Fibroblast of pulmonary artery (primary cell): ENCODE measurements at places on chromosomes 2 and 18.

DNA sequence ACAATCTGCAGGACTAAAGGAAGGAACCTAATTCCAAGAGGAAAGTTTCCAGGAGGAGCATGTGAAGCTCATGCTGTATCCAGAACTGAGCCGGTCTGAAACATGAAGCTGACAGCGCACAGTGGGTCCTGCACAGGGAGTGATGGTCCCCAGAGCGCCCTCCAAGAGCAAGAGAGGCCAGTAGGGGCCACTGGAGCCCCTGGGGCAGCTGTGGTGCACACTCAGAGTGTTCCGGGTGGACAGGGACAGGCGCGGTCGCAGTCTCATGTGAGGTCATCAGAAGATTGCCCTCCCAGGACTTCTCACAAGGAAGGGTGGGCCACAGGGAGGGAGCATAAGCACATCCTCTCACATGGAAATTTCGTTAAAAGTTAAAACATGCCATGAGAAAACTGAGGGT, 355.9 kb downstream of the EIPR1 start:
- no peak for DNase-seq

- DNase-seq = peak; percentile 16
Observed at GRCh38 chr2:188410504-188411235, 119.0 kb downstream of the GULP1 start.

- peak; percentile 97 for DNase-seq
Observed at GRCh38 chr18:56085551-56085950, 497.6 kb upstream of the TCF4 start.

DNA sequence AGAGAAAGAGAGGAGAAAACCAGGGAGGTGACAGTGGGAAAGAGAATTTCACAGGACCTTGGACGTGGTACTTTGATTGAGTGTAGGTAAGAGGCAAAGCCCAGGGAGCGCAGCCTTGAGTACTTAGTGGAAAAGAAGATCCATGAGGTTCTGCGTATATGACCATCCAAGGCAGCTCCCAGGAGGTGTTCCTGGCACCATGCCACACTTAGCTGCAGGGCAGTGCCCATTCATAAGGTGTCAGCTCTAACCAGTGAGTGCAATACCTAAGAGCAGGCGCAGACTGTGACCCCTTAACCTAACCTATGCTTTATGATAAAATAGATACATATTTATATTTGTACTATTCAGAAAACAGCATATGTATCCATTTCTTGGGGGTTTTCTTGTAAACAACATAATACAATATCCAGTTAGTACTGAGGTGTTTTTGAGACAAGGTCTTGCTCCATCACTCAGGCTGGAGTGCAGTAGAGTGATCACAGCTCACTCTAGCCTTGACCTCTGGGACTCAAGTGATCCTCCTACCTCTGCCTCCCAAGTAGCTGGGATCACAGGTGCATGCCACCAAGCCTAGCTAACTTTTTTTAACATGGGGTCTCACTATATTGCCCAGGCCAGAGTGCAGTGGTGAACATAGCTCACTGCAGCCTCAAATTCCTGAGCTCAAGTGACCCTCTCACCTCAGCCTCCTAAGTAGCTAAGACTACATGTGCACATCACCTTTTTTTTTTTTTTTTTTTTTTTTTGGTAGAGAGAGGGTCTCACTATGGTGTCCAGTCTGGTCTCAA, 174.6 kb downstream of the GFPT1 start:
- no peak for DNase-seq

GRCh38 chr2:222730366-222730999, 59.0 kb downstream of the MOGAT1 start:
- DNase-seq = no peak

GRCh38 chr2:33812707-33813106, 213.6 kb upstream of the FAM98A start:
- DNase-seq = no peak

- DNase-seq = peak; percentile 99
Observed at GRCh38 chr2:74454654-74455511, at the start of gene INO80B. INO80B (plus strand) TSS chr2:74455087; CDS start chr2:74455117, 30 bp downstream.

- DNase-seq = no peak
Observed at GRCh38 chr2:113985554-113986397, 95.9 kb downstream of the ACTR3 start.

DNA sequence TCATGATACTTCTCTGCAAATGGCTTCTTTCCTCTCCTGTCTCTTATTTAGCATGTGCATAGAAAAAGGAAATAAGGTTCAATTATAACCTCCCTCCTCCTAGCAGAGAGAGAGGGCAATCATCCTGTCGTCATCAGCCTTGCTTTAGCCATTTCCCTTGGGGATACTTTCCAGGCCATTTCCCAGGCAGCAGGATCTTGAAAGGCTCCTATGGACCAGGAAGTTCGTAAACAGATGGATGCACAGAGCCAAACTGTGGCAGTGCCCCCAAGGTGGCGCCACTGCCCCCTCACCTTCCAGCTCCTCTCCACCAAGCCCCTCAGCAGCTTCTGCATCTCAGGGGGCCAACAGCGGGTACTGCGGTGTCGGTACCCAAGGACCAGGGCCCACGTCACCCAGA, 157.4 kb downstream of the DTNA start:
- peak; percentile 29 for DNase-seq
